ENCODE measurements at places on chromosomes 2 and 18.
A peak's percentile ranks its signal among the peaks of the same experiment; 100 is the strongest.

GRCh38 chr18:48374423-48375149 is 34.6 kb downstream of the ZBTB7C start:
- no peak for DNase-seq

DNA sequence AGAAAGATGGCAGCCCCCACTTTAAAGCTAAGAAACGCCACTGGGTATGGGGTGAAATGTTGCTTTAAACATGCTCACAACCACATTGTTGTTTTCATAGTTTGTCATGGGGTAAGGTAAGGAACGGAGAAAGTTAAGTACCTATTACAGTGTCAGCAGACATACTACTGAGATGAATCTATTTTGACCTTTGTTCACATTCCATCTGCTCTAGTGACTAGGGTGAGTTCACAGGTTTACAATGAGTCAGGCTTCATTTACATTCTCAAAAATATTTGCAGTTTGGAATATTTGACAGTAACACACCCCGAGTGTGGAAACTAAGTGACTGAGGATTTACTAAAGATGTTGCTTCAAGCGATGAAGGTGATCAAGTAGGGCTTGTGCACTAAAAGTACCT is 428.7 kb upstream of the ACVR2A start:
- DNase-seq, result peak; percentile 77

GRCh38 chr2:58635801-58636375 is 394.8 kb upstream of the FANCL start:
- DNase-seq, result no peak

DNA sequence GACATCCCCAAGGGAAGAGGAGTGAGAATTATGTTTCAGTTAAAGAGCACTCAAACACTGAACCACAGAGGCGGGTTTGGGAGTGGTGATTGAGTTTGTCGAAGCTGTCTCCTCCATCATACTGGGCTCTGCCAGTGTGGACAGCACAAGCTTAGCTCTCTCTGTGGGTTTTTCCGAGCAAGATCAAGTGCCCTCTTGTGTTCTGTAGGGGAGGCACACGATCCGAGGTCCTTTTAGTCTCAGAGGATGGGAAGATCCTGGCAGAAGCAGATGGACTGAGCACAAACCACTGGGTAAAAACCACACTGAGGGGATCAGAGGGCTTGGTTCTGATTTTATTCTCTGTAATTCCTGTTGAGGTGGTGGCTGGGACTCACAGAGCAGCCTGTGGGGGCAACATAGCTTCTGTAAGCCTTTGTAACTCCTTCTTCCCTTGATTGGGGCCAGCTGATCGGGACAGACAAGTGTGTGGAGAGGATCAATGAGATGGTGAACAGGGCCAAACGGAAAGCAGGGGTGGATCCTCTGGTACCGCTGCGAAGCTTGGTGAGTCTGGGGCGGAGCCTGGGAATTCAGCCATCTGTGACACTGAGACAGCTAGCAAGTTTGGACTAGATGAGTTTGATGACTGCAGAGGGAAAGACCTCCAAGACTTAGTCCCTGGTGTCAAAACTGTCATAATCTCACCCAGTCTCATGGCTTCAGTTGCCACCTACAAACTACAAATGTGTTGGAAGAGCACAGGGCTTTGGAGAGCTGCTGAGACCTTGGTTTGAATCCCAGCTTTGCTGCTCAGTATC is 2.0 kb downstream of the NAGK start:
- DNase-seq, result no peak

- no peak for DNase-seq
Measured at GRCh38 chr2:66717973-66718372, 283.0 kb downstream of the MEIS1 start.

DNA sequence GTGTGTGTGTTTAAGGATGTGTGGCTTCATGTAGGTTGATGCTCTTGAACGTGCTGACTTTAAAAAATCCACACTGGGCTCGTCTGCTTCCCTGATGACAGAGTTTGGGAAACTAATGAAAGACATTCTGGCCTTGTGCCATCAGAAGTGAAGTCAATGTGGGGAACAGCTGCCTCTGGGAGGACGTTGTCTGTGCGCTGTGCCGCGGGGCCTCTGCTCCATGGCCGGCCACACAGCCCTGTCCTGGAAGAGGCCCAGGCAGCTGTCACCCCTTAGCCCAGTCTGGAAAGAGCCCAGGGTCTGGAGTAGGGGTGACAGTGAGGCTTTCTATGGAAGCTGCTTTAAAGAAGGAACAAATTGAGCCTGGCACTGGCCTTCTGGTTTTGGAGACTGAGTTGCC is 155.8 kb downstream of the SH3RF3 start:
- no peak for DNase-seq

DNA sequence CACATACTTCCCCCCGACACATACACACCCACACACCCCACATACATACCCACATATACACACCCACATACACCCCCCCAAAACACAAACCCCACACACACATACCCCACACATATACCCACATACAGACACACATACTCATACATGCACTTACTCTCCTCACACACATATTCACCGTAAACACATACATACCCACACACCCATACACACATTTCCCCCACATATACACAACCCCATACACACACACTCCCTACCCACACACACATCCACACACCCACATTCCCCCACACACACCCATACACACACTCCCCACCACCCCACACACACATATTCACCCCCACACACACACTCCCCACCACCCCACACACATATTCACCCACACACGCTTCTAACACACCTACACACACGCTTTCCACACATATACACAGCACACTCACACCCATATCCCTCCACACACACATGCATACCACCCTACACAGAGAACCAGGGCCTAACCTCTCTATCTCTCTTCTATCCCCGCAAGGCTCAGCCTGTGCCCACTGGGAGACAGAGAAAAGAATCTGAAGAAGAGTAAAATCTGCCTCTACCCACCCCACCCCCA is 182.4 kb upstream of the ETAA1 start:
- DNase-seq, result no peak

DNA sequence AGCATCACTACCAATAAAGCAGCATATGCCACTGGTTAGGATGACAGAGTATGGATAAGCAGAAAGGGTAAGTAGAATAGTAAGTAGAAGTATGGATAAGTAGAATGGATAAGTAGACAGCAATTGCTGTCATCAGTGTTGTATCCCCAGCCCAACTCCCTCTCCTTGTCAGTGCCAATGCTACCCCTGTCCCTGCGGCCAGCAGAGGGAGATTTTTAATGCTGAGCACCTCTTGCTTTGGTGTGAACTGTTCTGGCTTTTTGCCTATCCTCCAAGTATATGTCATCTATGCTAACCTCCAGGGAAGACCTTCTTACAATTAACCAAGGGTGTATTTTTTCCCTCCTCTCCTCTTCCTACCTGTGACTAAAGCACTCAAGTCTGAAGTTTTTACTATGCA is 136.7 kb upstream of the SPHKAP start:
- peak; percentile 12 for DNase-seq

- DNase-seq, result no peak
Measured at GRCh38 chr2:32384529-32384928, 27.7 kb downstream of the BIRC6 start.

DNA sequence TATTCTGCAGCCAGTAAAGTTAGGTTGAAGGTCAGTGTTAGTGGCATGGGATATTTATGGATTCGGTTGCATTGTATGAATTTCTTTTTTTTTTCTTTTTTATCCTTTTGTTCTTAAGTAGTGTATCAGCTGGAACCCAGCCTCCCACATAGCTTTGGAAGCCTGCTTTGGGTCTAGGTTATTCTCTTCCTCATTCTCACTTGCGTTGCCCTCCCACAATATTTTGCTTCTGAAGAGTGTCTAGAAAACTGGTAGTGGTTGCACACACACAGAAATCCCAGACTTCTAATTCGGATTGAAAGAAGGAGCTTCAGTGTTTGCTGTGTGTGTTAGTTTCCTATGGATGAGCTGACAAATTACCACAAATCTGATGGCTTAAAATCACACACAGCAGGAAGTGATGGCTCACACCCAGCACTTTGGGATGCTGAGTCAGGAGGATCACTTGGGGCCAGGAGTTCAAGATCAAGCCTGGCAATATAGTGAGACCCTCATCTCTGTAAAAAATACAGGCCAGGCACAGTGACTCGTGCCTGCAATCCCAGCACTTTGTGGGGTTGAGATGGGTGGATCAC is 104.8 kb downstream of the ARL4C start:
- no peak for DNase-seq

- DNase-seq, result no peak
Measured at GRCh38 chr2:223123855-223124610, 72.0 kb downstream of the KCNE4 start.

GRCh38 chr2:64757126-64757525 is 103.4 kb upstream of the SERTAD2 start:
- no peak for DNase-seq

DNA sequence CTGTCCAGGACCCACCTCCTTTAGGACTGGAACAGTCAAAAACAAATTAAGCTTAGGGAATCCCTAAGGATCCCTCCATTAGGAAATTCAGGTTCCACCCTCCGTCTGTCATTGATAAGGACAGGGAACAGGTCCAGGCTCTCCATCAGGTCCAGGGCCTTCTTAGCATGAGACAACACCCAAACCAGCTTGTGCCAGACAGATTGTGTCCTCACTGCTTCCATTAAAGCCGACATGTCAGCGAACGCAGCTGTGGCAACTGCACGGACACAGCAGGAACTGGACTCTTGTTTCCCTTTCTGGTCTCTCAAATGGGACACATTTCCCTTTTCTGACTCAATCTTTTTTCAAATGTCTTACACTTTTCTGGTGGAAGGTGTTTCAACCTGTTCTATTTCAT is 81.4 kb downstream of the BCL11A start:
- DNase-seq, result no peak

DNA sequence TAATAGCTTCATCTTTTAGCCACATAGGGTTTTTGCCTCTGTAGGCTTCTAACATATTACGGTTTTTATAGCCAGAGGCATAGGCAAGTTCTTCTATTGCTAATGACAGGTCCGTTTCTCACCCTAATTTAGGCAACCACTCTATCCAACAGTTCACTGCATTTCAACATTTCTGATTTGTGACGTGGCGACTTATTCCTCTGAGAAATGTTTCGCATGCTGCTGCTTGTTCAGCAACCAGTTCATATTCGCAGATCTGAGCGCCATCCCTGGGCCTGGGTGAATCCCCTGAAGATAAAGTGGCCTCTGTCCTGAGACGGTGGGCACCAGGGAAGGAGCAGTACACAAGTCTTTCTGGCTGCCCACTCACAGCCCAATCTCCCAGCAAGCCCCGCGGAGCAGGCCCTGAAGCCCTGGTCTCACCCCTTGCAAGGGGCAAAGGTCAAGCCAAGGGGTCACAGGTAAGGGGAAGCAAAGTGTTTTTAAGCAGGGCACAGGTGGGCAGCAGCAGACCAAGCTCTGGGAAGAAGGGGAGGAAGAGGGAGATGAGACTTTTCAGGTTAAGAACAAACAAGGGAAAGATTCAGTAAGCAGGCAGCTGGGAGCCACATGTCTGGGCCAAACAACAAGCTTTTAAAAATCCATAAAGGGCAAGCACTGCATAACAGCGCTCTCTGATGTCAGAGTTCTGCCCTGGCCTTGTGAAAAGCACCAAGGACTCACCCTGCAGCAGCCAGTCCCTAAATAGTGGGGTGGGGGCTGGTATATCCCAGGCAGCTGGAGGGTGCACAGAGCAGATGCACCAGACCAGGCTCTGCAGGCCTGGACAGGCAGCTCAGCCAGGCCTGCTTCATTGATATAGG is 10.8 kb upstream of the COX7A2L start:
- no peak for DNase-seq

- no peak for DNase-seq
Measured at GRCh38 chr2:54083021-54083420, 32.4 kb upstream of the ACYP2 start.

DNA sequence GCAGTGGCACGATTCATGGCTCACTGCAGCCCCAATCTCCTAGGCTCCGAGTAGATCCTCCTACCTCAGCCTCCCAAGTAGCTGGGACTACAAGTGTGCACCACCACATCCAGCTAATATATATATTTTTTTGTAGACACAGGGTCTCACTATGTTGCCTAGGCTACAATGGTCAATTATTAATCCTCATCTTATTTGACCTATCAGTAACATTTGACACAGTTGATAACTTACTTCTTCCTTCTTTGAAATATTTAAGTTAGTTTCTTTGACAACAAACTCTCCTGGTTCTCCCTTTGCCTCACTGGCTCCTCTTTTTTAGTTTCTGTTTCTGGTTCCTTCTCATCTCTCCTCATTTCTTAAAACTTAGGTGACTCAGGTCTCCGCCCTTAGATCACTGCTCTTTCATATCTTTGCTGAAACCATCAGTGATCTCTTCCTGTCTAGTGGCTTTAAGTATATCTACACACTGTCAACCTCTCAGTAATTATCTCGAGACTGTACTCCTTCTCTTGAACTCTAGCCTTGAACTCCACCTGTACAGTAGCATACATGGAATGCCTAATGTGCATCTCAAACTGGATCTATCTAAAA is 11.5 kb downstream of the PGAP1 start:
- DNase-seq, result no peak

DNA sequence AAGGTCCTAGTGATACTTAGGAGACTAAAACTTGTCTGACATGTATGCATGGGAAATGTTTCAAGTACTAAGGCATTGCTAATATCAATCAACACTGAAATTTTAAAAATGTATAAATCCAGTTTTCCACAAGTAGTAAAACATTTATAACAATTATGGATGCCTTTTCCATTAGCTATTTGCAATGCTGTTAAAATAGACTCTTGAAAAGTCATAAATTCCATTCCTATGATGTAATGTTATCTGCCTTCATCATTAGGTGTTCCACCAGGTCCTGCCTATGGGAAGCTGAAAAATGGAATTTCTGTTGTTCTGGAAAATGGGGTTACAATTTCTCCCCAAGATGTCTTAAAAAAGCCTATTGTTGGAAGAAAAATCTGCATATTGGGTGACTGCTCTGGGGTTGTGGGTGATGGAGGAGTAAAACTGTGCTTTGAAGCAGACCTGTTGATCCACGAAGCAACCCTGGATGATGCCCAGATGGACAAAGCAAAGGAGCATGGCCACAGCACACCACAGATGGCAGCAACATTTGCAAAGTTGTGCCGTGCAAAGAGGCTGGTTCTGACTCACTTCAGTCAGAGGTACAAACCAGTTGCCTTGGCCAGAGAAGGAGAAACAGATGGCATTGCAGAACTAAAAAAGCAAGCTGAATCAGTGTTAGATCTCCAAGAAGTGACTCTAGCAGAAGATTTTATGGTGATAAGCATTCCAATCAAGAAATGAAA is 18.7 kb downstream of the ELAC1 start:
- peak; percentile 6 for DNase-seq

Data from LoVo (cell line).